Activated naive CD8-positive, alpha-beta T cell treated with anti-CD3 and anti-CD28 coated beads, Interleukin-2, amount 10 ng/mL, durations not matched to agents 7 days and 5 days (primary cell): ENCODE measurements at places on chromosomes 1 and 21.

GRCh38 chr1:213122514-213122929, 71.5 kb downstream of the RPS6KC1 start:
- peaks cover 4% of the 10 kb centered on the region for H3K4me1 ChIP-seq
- no peak for DNase-seq
- no peaks in the 10 kb centered on the region for H3K36me3 ChIP-seq
- H3K4me3 ChIP-seq, result no peak overlapping the region
- H3K27ac ChIP-seq, result no peak overlapping the region

GRCh38 chr1:185819798-185820197, 85.6 kb downstream of the HMCN1 start:
- H3K4me1 ChIP-seq, result no peaks in the 10 kb centered on the region
- H3K36me3 ChIP-seq, result no peaks in the 10 kb centered on the region
- DNase-seq, result no peak
- H3K27ac ChIP-seq, result no peak overlapping the region

DNA sequence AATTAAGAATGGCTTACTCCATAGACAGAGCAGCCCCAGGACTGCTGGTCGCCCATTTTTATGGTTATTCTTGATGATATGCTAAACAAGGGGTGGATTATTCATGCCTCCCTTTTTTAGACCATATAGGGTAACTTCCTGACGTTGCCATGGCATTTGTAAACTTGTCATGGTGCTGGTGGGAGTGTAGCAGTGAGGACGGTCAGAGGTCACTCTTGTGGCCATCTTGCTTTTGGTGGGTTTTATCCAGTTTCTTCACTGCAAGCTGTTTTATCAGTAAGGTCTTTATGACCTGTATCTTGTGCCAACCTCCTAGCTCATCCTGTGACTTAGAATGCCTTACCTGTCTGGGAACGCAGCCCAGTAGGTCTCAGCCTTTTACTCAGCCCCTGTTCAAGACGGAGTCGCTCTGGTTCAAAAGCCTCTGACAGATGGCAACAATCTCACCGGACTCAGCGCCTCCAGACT, 5.2 kb upstream of the AGPAT3 start:
- H3K27me3 ChIP-seq, result no peaks in the 10 kb centered on the region
- H3K4me3 ChIP-seq, result no peak overlapping the region
- no peaks in the 10 kb centered on the region for H3K36me3 ChIP-seq

- H3K4me3 ChIP-seq, result no peak overlapping the region
- no peaks in the 10 kb centered on the region for H3K36me3 ChIP-seq
- H3K4me1 ChIP-seq, result peaks cover 4% of the 10 kb centered on the region
- H3K27me3 ChIP-seq, result peaks cover 47% of the 10 kb centered on the region
These were observed 64.3 kb upstream of the ADARB1 start for GRCh38 chr21:45010096-45010495.

DNA sequence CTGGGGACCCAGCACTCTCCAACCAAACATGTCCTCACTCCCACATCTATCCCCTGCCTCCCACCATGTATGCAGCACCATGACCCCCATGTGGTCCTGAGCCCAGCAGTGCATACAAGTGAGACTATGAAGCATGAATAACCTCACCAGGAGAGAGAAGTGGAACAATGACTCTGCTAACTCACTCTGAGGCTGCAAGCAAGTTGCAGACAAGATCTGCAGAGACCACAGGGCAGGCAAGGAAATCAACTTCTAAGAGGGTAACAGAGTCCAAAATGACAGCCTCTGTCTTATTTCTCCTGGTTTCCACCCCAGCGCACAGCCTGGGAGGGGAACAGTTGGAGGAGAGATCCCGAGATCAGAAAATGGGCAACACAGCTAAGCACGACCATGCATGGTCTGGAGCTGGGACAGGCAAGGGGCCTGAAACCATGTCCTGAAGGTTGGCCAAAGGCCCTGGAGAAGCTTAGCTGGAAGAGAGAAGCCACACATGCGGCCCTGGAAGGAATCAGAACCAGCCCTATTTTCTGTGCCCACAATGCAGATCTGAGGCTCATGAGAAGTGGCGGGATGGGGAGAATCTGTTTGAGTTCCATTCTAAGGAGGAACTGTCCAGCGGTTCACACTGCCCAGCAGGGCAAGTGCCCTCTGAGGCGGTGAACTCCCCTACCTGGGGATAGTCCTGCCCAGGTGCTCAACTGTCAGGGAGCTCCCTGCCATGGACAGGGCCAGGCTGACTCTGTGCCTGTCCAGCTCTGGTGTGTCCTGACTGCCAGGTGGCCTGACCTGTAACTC, 12.5 kb upstream of the REN start:
- no peak for DNase-seq
- no peaks in the 10 kb centered on the region for H3K36me3 ChIP-seq
- no peak overlapping the region for H3K4me3 ChIP-seq
- H3K4me1 ChIP-seq, result no peaks in the 10 kb centered on the region
- no peak overlapping the region for H3K27ac ChIP-seq

DNA sequence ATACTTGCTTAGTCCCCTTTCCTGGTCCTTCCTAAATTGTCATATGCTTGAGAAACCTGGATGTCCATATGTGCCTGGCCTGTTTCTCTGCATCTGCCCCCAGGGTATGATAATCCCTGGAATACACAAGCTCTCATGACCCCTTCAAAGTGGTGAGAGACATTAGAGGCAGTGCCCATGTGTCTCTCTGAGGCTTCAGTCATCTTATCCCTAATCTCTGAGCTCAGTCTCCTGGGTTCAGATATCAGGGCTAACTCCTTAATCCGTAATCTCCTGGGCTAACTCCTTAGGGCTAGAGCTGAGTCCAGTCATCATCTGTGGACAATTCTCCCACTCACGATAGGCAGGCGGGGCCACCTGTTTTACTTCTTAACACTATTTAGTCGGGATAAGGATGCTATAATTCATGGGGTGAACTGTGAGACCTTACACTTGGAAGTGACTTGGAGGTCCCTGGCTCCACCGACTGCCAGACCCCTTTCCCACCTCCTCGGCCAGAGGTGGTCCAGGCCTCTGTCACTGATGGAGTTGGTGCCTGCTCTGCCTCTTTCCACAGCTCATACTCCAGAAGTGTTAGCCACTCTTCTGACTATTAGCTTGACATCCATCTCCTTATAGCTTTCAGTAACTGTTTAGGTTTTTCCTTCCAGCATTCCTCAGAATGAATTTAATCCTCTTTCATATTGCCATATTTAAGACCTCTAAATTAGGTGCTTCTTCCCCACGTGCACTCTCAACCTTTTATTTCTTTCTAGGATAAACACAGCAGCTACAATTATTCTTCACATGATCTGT, 22.7 kb downstream of the CCN1 start:
- H3K27me3 ChIP-seq, result no peaks in the 10 kb centered on the region
- H3K4me3 ChIP-seq, result no peak overlapping the region
- H3K36me3 ChIP-seq, result peaks cover 3% of the 10 kb centered on the region
- H3K27ac ChIP-seq, result no peak overlapping the region
- DNase-seq, result no peak
- H3K4me1 ChIP-seq, result no peaks in the 10 kb centered on the region

- H3K27ac ChIP-seq, result no peak overlapping the region
- peaks cover 6% of the 10 kb centered on the region for H3K4me1 ChIP-seq
- H3K4me3 ChIP-seq, result no peak overlapping the region
These were observed 6.3 kb upstream of the TRIM33 start for GRCh38 chr1:114517348-114517747.

DNA sequence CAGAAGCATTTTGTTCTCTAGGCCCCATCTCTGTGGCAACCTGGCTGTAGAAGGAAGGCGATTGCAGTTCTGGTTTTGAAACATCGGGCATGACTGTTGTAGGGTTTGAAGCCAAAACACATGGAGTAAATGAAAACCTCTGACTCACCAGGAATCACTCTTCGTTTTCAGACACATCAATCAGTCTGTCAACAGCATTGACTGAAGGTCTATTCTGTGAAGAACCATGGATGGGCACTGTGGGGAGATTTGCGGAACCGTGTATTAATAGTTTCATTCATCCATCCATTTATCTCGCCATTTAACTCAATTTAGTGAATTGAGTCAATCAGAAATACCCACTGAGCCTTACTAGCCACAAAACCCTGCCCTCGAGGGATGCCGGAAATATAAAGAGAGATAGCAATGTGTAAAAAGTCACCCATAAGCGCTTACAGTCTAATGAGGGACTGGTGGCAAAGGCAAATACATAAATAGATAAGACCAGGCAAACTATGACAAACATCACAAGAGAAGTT, 364.6 kb upstream of the PROX1 start:
- no peak overlapping the region for H3K4me3 ChIP-seq
- peaks cover 6% of the 10 kb centered on the region for H3K4me1 ChIP-seq

GRCh38 chr21:37000381-37000780, 6.1 kb upstream of the RIPPLY3 start:
- H3K27ac ChIP-seq, result no peak overlapping the region
- peaks cover 9% of the 10 kb centered on the region for H3K27me3 ChIP-seq
- H3K4me1 ChIP-seq, result peaks cover 8% of the 10 kb centered on the region
- H3K36me3 ChIP-seq, result no peaks in the 10 kb centered on the region
- no peak overlapping the region for H3K4me3 ChIP-seq

DNA sequence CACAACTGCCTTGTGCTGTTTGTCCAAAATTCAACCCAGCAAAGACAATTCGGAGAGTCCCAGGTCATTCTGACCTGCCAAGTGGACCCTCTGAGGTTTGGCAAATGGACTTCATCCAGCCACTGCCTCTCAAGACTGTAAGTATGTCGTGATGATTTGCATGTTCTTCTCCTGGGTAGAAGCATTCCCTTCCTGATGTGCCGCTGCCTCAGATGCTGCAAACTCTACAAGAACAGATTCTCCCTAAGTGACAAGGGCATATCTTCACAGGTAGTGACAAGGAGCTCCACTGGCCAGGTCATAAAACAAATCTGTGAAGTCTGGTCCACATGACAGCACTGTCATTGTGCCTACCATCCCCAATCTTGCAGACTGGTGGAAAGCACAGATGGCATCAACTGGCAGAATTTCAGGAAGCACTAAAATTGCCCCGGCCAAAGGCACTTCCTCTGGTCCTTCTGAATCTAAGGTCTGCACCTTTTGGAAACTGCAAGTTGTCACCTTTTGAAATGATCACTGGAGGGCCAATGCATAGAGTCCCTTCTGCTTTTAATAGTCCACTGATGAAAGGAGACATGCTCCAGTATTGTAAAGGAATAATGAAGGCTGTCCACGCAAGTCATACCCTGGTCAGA, 27.4 kb downstream of the POFUT2 start:
- H3K4me1 ChIP-seq, result peaks cover 10% of the 10 kb centered on the region
- H3K27me3 ChIP-seq, result peaks cover 9% of the 10 kb centered on the region
- H3K4me3 ChIP-seq, result no peak overlapping the region
- no peak overlapping the region for H3K27ac ChIP-seq

DNA sequence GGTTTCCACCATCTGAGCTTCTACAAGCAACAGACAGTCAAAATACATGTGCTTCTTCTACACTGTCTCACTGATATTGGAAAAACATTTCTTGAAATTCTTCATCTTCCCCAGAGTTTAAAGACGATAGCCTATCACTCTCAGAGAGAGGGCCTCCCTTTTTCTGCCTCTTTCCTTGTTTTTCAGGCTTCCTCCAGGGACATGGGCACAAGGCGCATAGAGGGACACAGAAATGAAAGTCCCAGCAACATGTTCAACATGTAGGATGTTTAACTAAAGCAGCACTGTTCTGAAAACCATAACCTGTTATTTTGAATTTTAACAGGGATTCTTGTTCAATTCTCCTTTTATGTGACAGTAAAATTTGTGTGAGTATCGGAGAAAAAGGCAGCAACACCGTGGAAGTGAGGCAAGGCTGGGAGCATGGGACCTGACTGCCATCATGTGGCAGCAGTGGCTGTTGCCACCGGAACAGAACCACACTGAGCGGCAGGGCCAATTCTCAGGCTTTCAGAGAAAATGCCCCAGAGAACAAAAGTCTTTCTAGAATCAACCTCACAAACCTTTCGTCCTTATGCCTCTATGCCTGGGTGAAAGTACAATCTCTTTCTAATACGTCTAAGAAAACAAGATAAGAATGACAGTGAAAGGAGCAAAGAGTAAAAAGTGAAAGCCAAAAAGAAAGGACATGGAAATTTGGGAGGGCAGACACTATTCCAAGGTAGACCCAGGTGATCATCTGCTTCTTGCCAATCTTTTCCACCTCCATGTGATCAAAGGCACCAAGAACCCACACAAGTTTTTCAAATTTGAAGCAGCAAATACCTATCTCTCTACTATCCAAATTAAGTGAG, 54.5 kb downstream of the PCNX2 start:
- H3K27ac ChIP-seq, result no peak overlapping the region
- DNase-seq, result peak; percentile 32
- peaks cover 9% of the 10 kb centered on the region for H3K4me1 ChIP-seq
- H3K36me3 ChIP-seq, result peaks cover 5% of the 10 kb centered on the region
- no peak overlapping the region for H3K4me3 ChIP-seq
- H3K27me3 ChIP-seq, result no peaks in the 10 kb centered on the region
